ENCODE measurements at places on chromosomes 11 and 22.

GRCh38 chr11:113189909-113190667 lies 124.3 kb upstream of the TTC12 start:
- no peak for DNase-seq

- DNase-seq: no peak
Measured at GRCh38 chr22:44918166-44918924, 91.5 kb downstream of the PHF21B start.

- no peak for DNase-seq
Measured at GRCh38 chr22:40332319-40332781, 13.9 kb upstream of the ADSL start.

DNA sequence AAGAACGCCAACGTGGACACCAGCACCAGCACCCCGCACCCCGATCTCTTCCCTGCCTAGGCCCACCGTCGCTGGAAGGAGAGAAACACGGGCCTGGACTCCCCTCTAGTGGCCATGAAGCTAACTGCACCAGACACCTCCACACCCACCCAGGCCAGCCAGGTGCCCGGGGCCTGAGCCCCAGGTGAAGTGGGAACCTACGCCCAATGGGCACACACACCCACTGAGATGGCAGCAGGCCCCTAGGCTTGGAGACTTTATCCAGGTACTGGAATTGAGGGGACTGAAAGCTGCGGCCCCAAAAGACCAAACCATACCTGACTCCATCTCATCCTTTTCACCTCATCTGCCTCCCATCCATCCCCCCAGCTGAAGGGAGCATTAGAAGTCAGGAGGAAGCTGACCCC lies 81.0 kb downstream of the BUD13 start:
- peak; percentile 82 for DNase-seq

DNA sequence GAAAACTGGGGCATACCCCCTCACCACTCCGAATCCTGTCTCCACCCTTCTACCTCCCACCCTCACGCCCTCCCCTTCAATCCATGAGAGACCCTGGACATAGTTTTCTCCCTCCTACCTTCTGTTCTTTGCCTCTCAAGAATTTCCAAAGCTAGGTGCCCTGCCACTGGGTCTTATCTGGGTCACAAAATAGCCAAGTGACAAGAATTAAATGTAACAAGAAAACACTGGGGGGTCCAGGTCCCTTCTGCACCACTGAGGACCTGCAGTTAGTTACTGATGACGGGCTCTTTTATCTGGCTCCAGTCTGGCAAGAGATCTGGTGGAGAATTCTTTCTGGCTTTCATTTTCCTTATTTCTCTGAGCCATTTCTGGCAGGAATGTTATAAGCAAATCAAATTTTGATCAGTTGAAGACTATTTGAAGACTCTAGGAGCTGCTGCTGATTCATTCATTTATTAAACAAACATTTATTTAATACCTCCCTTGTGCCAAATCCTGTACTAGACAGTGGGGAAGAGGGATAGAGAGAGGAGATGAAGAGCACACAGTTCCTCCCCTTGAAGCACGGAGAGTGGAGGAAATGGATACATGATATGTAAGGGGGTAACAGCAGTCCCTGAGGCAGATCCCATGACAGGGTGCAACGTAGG lies 135.2 kb downstream of the RRAS2 start:
- DNase-seq: no peak

GRCh38 chr22:17785185-17786184 lies 11.2 kb upstream of the BID start:
- no peak for DNase-seq

DNA sequence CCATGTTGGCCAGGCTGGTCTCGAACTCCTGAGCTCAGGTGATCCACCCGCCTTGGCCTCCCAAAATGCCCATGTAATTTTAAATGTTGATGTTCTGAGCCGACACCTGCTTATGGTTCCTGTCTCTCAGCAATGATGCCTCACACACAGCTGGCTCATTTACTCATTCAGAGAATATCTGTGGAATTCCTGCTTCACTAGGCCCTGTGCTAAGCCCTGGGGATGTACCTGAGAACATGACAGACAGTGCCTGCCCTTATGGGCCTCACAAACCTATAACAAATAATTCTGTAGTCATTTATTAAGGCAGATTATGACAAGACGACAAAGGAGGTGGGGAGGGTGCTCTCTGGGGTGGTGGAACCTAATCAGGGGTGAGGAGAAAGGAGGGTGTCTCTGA lies 93.7 kb downstream of the PRR5L start:
- no peak for DNase-seq

- no peak for DNase-seq
Measured at GRCh38 chr11:86066657-86067008, 2.3 kb downstream of the PICALM start.

DNA sequence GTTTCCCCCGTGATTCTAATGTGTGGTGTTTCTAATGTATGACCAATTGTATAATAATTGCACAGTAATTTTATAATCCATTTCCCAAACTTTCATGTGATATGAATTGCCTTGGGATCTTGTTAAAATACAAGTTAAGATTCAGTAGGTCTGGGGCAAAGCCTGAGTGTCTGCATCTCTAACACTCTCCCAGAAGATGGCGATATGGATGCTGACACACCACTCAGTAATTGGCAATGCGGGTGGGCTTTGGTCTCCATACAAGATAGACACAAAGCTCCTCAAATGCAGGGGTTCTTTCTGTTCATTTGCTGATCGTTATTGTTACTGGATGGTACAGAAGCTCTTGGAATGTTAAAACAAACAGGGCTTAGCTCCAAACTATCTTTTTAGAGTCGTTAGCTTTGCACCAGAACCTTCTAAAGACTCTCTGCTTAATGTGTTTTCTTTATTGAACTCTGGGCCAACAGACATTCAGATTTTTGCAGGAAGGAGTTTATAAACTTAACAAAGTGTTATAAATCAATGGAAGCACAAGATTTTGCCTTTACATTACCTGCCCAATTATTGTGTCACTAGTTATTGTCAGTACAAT lies 45.4 kb upstream of the ANO3 start:
- DNase-seq: no peak

GRCh38 chr22:36073476-36073875 lies 44.9 kb upstream of the RBFOX2 start:
- no peak for DNase-seq

DNA sequence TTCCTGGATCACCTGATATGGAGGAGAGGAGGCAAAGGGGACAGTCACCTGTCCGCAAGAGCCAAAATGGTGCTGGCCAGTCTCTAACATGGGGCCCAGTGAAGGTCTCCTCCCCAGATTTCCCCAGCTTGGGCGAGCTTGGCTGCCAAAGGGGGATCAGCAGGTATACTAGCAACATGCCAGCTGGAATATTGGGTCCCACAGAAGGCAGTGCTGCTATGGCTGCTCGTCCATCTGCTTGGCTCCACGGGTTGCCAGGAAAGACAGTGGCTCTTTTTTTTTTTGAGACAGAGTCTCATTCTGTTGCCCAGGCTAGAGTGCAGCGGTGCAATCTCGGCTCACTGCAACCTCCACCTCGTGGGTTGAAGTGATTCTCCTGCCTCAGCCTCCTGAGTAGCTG lies 12.7 kb upstream of the KAT5 start:
- DNase-seq: no peak

Data from GM19239 (cell line).